ENCODE measurements at places on chromosomes 4 and X.

GRCh38 chr4:56684320-56685050 is 3.4 kb upstream of the HOPX start:
- no peak for DNase-seq

- DNase-seq, result no peak
Observed at GRCh38 chr4:38672397-38673129, 8.6 kb downstream of the KLF3 start.

DNA sequence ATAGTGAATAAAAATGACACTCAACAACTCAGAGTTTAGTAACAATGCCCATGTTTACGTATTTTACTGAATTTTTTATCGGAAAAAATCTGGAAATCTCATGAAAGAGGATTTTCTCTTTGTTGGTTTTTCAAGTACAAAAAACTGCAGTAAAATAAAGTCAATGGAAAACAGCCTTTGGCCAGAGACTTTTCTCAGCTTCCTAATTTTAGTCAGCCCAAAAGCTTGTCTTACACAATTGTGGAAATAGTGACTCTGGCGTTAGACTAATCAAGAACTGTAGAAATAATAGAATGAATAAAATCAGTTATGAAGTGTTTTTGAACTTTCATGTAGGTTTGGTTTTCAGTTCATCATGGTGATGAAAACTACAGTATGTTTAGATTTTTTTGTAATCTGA is 234.7 kb downstream of the DKK2 start:
- DNase-seq, result no peak

DNA sequence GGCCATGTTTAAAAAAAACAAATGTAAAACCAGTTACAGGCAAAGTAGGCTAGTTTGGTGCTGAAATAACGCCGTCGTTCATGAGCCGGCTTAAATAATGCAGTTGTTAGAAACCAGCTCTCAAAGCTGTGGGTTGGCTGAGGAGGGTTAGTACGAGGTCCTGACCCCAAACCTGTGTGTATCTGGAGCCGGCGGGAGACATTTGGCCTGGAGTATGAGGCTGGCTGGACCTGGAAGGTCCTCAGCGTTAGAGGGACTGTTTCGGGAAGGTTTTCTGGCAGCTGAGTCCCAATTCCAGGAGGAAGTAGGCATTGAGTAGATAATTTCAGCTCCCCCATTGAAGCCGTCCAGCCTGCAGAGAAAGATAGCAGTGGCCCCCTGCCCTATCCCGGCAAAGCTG is 73.4 kb upstream of the PPP2R3B start:
- no peak for DNase-seq

- DNase-seq, result no peak
Observed at GRCh38 chr4:60485276-60485675, 714.9 kb upstream of the ADGRL3 start.

- DNase-seq, result no peak
Observed at GRCh38 chrX:153496590-153496959, 1.8 kb downstream of the BGN start.

- DNase-seq, result no peak
Observed at GRCh38 chr4:113811359-113811758, 49.8 kb upstream of the CAMK2D start.

DNA sequence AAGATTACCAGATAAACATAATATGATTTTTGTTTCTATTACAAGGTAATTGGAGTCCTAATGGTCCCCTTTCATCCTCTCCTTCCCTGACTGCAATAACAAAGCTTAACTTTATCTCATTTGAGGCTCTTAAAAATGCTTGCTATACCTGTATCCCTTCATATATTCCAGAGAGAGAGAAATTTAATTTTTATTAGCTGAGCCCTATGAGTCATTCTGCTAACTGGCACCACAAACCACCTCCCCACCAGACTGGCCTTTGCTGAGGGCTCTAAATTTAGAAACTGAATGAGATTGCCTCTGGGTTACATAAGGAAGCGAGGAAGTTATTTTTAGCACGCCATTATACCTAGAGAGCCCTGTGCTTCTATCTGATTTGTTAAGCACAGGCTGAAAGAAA is 27.4 kb downstream of the CBLL2 start:
- DNase-seq, result peak; percentile 19

DNA sequence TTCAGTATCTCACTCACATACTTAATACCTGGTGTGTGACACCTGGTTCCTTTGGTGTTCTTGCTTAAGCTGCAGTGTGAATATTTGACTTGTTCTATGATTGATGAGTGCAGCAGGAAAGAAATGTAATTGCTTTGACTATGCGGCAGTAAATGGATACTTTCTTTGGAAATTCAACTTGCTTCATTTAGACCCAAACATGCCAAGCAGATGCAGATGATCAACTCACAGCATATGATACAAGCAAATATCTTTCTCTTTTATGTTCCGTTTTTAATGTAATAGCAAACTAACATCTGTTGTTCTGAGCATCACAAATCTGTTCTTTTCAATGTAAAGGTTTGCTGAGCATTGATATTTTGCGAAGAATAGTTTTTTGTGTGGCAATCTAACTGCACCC is 549.5 kb downstream of the C4orf33 start:
- DNase-seq, result no peak

- DNase-seq, result no peak
Observed at GRCh38 chr4:138702190-138702824, 313.3 kb upstream of the NOCT start.

DNA sequence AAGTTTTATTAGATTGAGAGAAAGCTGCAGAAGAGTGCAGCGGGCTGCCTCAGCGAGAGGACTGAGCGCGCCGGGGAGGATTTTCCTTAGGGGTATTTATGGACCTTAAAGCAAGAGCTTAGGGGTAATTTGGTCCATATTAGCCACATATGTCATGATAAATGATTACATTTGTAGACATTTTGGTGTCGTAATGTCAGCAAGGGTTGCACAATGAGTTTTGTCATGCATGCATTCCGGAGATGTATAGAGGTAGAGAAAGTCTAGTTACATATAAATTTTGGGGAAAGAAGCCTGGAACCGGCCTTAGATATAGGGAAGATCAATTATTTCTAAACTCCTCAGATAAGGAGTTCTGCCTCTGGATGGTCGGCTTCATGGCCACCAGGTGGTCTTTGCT is 10.0 kb downstream of the MGST2 start:
- no peak for DNase-seq

GRCh38 chr4:173343832-173344397 is 9.8 kb upstream of the HMGB2 start:
- no peak for DNase-seq

DNA sequence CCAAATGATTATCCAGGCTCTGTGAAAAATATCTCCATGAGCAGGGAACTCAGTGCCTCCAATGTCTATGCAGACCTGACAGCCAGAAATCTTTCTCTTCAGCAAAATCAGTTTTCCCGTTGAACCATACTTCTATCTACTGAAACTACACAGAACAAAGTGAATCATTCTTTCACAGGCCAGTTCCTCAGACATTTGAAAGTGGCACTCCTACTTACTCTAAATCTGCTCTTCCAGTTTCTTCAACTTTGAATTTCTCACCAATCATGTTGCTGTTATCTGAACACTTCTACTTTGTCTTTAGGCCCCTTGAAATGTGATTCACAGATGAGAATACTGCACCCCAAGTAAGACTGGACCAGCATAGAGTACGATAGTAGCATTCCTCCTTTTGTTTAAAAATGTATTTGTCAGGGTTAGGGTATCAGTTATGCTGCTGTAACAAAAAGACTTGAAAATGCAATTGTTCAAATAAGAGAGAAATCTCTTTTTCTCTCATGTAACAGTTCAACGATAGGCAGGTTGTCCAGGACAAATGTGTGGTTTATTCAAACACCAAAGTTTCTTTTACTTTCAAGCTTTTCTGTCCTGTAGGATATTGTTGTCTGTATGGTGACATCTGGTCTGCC is 210.6 kb upstream of the KLF3 start:
- DNase-seq, result no peak

GRCh38 chr4:7964890-7965662 is 25.4 kb upstream of the AFAP1 start:
- no peak for DNase-seq

DNA sequence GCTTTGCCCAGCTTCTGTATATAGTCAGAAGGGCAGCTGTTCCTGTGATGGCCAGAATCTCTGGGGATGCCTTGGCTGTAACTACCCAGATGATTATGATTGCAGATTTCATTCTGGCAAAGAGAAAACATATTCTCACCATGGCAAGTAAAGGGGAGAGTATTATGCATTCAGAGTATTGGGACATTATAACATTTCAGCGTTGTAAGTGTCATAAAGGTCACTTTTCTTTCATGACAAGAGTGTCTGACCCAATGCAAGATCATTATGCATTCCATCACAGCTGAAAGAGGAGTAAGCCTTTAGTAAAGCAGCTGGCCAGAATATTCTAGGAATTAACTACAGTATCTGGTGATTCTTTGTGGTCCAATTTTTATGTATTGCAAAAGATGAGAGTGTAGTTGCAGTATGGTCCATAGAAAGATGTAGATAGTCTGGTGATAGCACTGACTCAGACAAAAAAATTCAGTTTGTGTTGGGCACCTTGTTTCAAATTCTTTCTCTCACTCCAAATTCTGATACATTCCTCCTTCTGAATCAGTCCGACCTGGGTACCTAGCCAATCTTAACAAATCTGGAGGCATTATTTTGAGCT is 2366.3 kb downstream of the PCDH7 start:
- peak; percentile 19 for DNase-seq

DNA sequence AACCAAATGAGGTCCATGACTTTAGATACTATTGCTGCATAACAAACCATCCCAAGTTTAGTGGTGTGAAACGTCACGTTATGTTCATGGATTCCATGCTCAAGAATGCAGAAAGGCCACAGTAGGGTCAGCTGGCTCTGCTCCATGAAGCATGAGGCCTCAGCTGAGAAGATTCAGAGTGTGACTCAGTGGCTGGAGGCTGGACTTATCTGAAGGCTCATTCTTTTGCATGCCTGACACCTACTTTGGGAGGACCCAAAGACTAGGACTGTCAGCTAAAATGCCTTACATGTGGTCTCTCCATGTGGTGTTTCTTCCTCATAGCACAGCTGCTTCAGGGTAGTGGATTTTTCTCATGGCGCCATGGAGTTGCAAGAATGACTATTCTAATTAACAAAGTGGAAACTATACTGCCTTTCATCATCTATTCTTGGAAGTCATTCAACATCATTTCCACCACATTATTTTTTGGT is 11.5 kb upstream of the CCDC149 start:
- DNase-seq, result peak; percentile 98

DNA sequence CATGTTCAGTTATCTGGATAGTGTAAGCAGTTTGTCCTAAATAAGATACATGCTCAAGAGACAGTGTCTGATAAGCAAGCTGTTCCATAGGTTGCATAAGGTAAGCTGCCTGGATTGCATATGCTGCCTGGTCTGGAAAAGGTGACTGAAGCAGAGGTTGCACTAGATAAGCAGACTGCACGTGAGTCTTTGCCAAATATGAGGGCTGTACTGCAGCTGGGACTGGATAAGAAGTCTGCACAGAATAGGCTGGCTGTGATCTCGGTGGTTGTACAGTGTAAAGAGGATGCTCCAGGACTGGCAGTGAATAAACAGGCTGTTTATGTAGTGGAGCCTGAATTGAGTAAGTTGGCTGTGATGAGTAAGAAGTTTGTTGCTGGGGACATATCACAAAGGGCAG is 68.9 kb downstream of the WNK3 start:
- no peak for DNase-seq

GRCh38 chr4:148452970-148453369 is 10.8 kb upstream of the NR3C2 start:
- no peak for DNase-seq

DNA sequence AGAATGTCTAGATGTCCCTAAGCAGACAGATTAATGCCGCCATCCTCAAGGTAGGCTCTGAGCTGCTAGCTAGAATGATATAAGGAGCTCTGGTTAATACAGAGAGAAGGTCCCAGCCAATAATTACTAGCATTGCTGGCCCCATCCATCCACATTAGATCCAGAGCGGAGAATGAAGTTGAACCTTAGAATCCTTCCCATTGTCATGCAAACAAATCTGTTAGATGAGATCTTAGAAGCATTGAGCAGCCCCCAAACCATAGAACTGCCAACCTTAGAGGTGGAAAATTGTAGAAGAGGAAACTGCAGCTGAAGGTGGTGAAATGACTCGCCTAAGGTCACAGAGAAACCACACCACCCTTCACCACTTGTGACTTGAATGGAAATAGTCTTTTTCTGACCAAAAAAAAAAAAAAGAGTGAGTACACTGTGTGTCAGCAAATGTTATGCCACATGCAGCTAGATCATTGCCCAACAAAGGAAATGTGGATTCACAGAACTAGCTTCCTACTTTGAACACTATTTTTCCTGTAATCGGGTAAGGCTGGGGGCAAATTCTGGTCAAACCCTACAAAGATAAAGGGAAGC is 162.1 kb downstream of the SMIM20 start:
- no peak for DNase-seq

DNA sequence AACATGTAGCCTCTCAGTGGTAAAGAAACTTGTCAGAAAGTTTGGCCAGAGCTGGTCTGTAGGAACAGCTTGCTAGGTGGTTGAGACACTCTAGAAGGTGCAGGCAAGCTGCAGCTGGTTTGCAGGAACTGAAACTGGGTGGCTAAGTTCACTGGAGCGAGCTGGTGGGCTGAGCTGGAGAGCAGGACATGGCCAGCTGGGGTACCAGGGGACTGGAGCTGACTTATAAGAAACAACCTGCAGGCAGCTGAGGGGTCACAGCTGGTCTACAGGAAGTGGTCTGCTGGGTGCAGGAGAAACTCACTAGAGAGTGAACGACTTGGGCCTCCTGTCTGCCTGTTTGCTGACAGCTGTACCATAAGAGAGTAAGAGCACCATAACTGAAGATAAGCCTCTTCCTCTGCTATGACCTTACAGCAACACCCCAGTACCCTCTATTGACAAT is 157.1 kb upstream of the LNX1 start:
- no peak for DNase-seq

DNA sequence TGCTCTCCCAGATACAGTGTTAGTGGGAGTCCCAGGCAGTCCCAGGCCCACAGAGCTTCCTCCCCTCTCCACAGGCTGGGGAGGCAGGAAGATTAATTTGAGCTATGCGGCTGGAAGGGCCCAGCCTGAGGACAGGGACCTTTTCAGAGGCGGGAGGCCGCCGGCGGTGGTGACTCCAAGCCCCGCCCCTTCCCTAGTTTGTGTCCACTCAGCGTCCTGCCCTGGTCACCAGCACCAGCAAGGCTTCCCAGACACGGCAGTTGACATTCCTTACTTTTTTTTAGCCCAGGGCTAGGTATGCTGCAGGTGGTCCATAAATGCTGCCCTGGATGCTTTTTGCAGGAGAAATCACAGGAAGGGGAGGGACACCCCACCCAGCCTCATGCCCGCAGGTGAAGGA is 67.7 kb upstream of the LRPAP1 start:
- no peak for DNase-seq

Data from GM04503 (cell line).